ENCODE measurements at places on chromosomes 7 and 10. TPM values are rescaled to one million over a fixed set of nuclear protein-coding genes. Genes with fewer than 3 reads are reported as not detected.

Gene MSS51
- total RNA-seq, result 1.6 TPM

Gene ZNF804B
- total RNA-seq, result not detected

Gene REEP3
- total RNA-seq, result 73.4 TPM

Gene KCP
- not detected for total RNA-seq

Gene TRIM50
- total RNA-seq, result not detected
